WERI-Rb-1 (cell line): ENCODE measurements at places on chromosomes 5 and 9.

DNA sequence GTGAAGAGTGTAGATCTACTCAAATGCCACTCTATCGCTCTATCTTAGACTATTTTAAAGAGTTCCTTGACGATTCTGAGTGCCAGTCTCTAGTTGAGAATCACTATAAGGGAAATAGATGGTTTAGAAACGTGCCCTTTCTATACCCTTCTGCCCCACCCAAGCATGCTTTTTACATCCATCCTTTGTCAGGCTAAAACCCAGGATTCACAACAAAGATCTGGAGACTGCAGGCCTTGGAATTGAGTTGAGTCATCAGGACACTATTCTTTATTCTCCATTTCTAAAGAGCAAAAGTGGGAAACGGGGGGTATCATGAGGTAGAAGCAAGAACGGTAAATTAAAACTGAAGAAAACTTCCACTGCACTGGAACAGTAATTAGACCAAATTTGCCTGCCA is 48.7 kb downstream of the ELAVL2 start:
- DNase-seq: no peak

GRCh38 chr5:67432606-67433005 is 236.0 kb upstream of the CD180 start:
- no peak for DNase-seq

GRCh38 chr9:137254624-137255447 is at the start of gene NELFB:
Gene NELFB (plus strand): TSS chr9:137255327.
- peak; percentile 84 for DNase-seq

DNA sequence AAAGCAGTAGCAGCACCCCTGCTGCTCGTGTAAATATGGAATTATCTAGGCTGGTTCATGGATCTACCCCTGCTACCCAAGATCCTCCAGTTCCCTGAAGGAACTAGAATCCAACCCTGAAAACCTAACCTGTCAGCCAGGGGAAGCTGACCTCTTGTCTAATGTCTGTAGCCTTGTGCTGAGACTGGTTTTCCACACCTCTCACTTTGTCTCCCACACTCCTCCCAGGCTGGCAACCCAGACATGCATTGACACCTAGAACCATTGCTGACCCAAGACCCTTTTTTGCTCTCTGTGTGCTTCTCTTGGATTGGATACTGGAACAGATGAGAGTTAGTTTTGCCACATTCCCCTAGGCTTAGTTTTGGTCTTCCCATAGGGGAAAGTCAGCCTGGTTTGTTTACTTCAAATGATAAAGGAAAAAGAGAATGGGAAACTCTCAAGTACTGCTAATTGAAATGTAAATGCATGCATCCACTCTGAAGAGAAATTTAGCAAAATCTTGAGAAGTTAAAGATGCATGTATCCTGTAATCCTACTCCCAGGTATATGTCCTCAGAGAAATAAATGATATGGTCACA is 36.6 kb upstream of the NR4A3 start:
- DNase-seq: no peak

GRCh38 chr5:83312663-83313062 is 158.9 kb upstream of the VCAN start:
- DNase-seq: no peak

GRCh38 chr5:100731768-100732167 is 171.3 kb downstream of the ST8SIA4 start:
- no peak for DNase-seq

DNA sequence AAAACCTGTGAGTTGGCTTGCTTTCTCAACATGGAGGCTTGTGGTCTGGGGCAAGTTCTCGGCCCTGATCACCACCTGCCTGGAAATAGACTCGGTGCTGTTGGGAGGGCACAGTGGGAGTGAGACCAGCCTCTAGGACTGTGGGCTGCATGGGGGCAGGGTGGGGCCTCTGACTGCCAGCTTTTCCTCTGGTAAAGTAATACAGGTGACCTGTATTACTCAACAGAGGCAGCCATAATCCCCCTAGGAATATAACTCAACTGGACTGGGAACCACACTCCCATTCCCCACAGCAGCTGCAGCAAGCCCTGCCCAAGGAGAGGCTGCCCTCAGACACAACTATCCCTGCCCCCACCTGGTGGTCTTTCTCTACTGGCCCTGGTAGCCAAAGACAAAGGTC is 72.8 kb downstream of the C9orf153 start:
- no peak for DNase-seq

DNA sequence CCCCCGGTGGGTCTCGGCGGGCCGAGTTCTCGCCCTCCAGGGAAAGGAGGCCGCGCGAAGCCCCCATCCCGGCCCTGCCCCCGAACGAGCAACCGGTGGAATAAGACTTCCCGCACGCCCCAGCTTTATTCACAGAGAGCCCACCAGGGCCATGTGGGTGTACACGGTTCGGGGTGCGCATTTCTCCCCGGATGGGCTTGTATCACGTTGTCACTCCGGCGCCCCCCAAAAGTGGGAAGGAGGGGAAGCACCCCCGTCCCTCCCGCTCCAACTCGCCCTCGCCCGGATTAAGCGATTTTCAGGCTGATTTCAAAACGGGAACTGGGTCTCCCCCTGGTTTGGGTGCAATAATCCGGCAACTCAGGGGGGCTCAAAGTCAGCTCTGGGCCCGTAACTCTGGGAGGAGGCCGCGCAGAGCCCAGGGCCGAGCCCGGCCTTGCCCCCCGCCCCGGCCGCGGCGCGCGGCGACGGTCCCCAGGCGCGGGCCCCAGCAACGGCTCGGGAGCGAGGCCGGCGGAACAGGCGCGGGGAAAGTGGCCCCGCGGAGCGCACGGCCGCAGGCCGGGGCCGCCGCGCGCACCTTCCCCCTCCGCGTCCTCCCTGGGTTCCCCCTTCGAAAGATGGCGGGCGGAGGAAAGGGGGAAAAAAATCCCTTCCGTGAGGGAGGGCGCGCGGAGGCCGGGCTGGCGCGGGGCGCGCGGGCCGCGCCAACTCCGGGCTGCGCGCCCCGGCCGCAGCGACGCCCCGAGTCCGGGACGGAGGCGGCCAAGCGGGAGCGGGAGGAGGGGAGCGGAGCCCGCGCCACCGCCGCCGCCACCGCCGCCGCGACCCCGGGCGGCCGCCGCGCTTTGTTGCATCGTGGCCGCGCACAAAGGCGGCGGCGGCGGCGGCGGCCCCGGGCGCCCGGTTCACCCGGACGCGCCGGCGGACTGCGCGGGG is 644 bp downstream of the BRD3 start:
- no peak for DNase-seq

DNA sequence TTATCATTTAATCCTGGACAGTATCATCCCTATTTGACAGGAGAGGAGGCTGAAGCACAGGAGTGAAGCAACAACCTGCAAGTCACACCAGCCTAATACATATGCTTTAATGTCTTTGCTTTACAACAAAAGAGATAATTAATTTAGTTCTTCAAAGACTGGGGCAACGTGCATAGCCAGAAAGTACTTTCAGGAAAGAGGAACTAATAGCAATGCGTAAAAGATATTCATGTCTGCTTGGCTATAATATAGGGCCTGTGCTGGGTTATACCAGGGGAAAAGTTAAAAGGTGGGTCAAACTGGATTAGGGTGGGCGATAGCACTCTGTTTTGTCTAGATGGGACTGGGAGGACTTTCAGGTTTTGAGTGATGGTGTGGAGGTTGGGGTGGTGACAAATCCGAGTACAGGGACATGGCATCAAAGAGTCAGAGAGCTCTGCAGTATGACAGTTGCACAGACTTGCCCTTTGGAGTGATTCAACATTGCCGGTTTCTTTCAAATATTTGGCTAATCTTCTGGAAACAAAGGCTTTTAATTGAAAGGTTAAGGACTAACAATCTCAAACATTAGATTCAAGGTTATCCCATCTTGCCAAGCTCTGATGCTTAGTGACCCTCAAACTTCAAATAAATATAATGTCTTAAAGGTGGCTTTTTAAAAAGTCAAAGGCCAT is 11.9 kb downstream of the DAB2 start:
- DNase-seq: no peak

- DNase-seq: no peak
Observed at GRCh38 chr5:127872494-127872893, 169.3 kb downstream of the CCDC192 start.

DNA sequence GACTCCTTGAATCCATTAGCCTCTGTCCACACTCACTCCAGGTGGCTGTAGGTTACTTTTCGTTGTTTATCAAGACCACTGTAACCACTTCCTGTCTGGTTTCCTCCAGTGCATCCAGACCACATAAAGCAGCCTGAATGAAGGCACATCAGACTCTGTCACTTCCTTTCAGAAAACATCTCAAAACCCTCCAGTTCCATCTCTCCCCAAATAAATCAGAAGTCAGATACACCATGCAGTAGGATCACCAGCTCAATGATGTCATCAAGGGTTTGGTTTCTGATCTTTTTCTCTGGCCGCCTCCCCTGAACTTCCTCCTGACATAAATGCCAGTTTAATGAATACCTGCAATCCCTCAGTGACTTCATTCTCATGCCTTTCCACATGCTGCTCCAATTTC is 161.2 kb downstream of the ZNF462 start:
- DNase-seq: no peak

DNA sequence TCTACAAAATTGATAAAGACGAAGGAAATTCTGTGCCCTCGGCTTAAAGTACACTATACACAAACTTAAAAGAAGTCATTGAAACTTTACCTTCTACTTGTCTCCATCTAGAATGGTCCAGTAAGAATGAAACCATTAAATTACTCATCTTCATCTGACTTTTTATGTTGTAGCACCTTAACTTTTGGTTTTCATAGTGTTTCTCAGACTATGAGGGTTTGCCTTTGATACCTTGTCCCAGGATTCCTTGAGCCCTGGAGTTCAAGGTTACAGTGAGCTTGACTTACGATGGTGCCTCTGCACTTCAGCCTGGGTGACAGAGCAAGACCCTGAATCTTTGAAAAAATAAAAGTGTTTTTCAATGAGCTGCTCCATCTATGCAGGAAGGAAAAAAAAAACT is 132.2 kb downstream of the CDC42SE2 start:
- DNase-seq: no peak

DNA sequence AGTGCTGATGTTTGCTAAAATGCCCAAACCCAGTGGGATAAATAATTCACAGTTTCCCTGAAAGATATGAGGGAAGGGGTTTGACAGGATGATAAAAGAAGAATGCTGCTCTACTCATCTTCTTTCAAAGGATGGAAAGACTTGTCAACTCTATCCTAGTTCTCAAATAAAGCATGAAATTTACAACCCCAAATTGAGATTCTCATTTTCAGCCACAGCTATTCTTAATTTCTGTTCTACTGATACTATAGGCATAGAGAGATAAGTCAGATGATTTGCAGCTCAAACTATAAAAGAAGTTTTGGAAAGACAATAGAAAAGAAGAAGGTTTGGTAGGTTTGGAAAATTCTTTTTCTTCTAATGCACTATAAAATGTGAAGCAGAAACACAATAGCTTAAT is 542.6 kb downstream of the CSNK1G3 start:
- no peak for DNase-seq

- no peak for DNase-seq
Observed at GRCh38 chr5:148666353-148666752, 12.0 kb upstream of the HTR4 start.

GRCh38 chr5:62732677-62733121 is 154.1 kb downstream of the LRRC70 start:
- DNase-seq: no peak

- no peak for DNase-seq
Observed at GRCh38 chr9:71916834-71917534, 5.5 kb downstream of the C9orf85 start.

GRCh38 chr9:36823934-36824333 is 210.1 kb downstream of the PAX5 start:
- DNase-seq: no peak

DNA sequence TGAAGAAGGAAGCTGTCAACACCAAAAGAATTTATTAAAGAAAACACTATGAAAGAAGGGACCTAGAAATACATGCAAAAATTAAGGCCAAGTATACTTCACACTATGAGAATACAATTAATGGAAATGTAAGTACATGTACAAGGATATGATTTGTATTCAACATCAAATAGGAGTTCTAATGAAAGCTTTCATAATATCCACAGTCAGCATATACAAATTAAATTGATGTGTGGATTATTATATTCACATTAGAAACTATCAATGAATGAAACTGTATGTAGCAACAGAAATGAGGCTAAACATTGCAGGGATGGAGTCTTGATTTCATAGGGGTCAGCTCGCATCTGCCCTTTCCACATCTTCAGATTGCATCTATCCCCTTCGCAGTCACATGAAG is 401.5 kb downstream of the CTNND2 start:
- no peak for DNase-seq

DNA sequence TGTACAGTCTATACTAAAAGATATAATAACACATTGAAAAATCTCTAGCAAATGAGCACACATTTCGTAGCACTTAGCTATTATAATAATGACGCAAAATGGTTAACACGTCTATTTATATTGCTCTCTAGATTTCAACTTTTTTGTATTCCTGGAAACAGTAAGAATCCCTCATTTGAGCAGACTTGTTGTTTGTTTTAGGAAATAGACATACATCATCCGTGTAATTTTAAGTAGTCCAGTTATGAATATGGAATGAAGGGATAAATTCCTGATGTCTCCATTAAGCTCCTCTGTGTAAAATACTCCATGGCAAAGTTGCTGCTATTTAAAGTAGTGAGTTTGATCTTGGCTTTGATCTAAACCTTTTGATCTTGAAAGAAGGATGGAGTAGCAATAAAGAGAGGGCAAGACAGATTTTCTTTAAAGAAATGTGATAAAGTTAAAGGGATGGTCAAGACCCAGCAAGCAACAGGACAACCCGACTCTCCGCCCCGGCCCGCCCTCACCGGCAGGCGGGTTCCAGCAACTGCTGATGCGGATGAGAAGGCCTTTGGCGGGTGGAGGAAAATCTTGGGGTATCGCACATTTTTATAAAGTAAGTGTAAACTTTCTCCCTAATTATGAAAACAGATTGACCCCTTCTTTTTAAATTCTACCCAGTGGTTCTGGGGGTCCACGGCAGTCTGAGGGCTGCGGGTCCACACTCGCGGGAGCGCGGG is 277.4 kb downstream of the AOPEP start:
- peak; percentile 76 for DNase-seq
